ENCODE measurements at places on chromosomes 16 and 17.

- no peak for DNase-seq
These were observed 24.0 kb downstream of the REXO5 start for GRCh38 chr16:20830372-20830771.

DNA sequence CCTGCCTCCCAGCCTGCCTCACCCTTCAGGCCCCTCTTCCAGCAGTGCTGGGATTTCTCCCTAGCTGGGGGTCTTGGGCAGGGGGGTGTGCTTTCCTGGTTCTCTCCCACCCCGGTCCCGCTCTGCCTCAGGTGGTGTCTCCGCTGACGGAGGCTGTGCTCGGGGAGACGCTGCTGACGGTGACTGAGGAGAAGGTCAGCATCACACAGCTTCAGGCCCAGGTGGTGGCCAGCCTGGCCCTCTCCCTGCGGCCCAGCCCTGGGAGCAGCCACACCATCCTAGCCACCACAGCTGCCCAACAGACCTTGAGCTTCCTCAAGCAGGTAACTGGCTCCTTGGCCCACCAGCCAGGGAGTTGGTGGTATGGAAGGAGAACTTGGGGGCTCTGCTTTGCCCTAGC, 56.5 kb downstream of the TMEM132E start:
- DNase-seq, result no peak

GRCh38 chr16:19842426-19843157, 42.1 kb downstream of the GPRC5B start:
- DNase-seq, result no peak

DNA sequence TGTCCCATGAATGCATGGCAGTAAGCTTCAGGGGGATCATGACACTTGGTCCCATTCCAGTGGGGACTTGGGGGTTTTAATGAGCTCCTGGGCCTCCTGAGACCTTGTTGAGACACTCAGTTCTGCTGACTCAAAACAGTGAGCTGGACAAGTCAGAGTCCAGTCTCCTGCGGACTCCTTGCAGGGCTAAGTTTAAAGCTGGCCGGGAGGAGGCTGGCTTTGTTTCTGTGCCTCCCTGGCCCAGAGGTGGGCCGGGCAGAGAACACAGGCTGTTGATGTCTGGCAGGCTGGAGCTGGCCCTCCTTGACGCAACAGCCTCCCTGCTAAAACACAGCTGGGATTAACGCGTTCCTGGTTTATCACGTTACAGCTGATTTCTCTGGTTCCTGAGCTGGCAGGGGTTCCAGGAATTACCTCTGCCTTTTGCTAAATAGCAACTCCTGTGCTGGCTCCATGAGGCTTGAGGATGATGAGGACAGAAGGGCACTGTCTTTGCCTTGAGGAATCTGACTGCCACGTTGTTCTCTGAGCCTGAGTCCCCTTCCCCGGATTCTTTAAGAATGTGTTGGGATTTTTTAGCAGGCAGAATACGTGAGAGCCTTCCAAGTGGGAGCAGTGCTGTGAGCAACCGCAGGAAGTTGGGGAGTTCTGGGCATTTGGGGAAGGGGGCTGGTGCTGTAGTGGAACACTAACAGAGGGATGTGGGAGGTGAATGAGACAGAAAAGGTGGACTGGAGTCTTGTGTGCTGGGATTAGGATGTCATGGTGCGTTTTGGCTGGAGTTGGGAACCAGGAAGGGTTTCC, 2.0 kb downstream of the GPT2 start:
- DNase-seq, result no peak

Measured in GM12892 (cell line).